NCI-H774 (cell line): ENCODE measurements at places on chromosomes 4 and X.

DNA sequence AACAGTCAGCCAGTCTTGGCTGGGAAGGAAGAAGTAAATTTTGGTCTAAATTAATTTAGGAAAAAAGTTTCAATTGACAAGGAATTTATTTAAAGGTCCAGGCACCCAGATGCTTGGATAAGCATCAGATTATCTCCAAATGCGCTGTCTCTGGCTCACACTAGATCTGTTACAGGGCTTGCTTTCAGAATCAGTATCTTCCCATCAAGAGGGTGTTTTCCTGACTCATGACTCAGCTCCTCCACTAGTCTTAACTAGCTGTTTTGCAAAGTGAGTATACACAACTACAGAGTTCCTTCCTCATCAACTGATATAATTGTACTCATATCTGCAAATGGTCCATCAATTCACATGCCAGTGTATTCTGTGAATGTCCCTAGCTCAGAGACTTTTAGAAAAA, 482.1 kb upstream of the CPEB2 start:
- DNase-seq: no peak

GRCh38 chrX:38277802-38278201, 49.5 kb downstream of the RPGR start:
- DNase-seq: no peak

DNA sequence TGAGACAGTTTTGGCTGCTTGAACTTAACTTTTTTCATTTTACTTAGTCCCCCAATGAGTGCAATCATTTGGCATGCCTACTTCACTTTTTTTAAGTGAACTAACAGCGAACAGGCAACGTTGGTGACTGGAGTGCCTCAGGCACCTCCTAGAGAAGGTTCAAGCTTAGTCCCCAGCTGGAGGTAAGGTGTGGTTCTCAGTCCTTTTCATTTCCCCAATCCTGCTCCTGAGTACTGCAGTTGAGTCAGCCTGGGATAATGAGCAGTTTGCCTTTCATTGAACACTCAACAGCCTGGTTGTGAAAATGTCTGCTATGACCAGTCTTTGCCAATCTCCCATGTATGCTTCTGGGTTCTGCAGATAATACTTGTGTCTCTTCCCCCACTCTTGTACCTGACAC, 109.5 kb downstream of the CDKL5 start:
- DNase-seq: no peak

DNA sequence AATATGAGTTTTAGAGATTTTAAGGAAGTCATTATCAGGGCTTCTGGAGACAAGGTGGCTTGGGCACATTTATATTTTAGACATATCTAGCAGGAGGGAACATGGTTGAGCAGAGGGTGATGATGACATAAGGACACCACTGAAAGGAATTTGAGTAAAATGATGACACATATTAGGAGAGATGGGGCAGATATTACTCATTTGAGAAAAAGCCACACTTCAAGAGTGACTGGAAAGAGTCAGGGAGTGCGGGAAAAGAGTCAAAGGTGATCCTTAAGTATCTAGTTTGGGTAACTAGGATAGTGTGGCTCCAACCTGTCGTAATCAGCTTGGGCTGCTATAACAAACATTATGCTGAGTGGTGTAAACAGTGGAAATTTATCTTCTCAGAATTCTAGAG, 377.7 kb downstream of the PACRGL start:
- no peak for DNase-seq

GRCh38 chr4:147518846-147519767, 38.2 kb downstream of the EDNRA start:
- DNase-seq: peak; percentile 16

- no peak for DNase-seq
These were observed 5.9 kb upstream of the HAND2 start for GRCh38 chr4:173535957-173536356.

DNA sequence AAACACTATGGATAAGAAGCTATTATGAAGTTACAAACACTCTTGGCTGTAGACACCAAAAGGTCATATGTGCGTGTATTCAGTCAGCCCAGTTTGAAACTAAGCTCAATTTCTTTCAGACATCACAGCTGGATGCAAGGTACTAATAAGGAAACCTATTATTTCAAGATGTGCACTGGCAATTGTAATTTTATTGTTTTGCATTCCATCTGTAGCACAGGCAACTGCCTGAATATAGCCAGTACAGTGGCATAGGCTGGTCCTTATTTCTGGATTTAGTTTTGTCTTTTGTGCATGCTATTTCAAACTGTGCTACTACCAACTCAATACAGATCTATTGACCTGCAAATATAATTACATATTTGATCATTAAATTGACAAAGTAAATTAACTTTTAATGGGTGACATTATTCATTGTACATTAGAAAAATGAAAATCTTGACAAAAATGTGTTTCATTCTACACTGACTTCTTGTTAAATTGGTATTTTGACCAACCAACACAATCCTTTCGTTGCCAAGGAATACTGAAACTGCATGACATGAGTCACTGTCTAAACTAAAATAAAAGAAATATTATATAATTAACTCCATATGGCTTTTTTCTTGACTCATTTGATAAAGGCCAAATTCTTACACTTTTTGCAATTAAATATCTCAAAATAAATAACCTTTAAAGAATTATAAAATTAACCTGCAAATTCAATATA, 594.3 kb upstream of the ADGRL3 start:
- DNase-seq: no peak

DNA sequence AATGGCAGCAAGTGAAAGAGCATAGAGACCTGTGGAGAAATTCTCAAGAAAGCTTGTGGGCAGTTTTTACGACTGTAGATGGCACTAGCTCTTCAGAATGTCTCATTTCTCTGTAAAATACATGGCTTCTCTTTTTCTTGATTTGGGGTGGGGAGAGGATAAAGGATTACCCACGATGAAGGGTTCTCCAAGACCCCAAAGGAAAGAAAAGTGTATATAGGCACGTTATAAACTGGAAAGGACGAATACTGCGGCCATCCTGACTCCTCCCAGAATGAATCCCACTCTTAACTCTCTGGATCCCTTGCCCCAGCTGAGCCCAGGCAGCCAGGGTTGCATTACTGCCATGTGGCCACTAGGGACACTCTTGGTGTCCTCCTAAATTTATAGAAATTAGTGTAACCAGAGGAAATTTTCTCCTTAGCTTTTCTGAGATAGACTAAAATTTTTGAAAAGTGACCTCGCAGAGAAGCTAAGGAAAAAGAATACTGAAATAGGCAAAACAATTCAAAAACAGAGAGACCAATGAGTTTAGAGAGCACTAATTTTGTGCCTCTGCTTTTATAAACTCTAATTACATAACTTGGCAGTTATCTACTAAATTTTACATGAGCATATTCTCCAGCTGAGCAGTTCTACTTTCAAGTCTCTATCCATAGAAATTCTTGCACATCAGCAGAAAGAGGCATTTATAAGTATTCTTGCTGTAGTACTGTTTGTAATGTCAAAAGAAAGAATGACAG, 37.8 kb upstream of the PCDH19 start:
- no peak for DNase-seq

DNA sequence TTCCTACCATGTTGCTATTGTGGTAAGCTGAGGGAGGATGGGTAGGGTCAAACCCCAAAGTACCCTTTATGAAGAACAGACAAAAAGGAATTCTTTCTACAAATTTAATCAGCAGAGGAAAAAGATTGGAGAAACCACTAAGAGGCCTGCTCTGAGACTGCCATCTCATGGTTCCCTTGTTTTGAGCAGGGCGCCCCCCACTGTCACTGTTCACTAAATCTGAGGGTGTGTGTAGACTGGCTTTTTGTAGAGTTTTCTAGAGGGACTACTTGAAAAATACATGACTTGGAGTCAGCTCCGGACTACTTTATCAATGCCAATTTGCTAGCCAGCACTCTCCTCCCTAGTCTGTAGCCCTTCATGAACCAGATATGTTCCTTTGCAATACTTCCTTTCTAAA, 324.8 kb downstream of the FRMPD4 start:
- DNase-seq: no peak

GRCh38 chrX:72540318-72540717, 32.3 kb downstream of the HDAC8 start:
- DNase-seq: no peak

DNA sequence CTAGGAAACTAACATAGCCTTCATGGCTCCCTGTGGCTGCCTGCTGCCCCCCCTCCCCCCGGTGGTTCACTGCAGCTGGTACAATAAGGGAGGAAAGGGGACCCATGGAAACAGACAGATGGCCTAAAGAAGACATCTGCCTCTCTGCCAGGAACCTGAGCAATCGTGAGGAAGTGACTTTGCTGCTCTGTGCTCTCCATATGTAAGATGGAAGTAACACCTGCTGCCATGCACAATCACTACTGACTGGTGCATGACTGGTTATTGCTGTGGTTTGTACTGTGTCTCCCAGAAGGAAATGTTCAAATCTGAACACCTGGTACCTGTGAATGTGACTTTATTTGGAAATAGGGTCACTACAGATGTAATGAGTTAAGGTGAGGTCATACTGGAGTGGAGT, 43.6 kb downstream of the CD99L2 start:
- DNase-seq: peak; percentile 25

DNA sequence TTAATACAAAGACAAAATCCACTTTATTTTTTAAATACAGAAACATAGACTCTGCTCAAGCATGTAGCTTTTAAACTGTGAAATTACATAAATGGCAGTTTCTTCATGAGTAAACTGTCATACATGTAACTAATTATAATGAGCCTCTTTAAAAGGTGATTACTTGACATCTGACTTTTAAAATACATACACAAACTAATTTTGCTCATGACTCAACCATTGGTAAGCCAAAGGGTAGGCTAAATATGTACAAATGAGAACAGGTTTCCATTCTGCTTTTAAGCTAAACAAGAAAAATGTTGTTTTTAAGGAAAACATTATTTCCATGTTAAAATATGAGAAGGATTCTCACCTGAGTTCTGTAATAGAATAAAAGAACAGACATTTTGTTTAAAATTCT, 27.9 kb downstream of the CAMK2D start:
- no peak for DNase-seq

GRCh38 chrX:121216641-121217374, 169.4 kb downstream of the GLUD2 start:
- peak; percentile 29 for DNase-seq

DNA sequence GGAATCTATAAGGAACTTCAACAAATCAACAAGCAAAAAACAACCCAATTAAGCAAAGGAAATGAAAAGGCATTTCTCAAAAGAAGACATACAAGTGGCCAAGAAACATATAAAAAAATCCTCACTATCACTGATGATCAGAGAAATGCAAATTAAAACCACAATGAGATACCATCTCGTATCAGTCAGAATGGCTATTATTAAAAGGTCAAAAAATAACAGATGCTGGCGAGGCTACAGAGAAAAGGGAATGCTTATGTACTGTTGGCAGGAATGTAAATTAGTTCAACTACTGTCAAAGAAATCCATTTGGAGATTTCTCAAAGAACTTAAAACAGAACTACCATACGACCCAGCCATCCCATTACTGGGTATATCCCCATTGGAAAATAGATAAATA, 292.4 kb upstream of the FAT1 start:
- no peak for DNase-seq

DNA sequence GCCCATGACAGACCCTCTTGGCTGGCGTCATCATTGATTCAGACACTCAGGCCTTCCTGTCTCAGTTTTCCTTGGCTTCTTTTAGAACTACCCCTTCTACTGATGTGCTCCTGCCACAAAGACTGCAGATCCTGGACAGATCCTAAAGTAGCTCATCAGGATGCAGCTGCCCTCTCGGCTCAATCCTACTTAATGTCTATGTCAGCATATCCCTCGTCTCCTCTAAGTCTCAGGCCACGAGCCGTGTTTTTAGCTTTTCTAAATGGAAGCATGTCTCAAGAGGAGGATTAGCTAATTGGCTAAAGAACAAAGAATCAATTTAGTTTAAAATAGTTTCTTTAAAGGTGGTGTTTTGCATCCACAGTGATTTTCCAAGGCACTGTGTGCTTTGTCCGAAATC, 447.7 kb downstream of the STIM2 start:
- no peak for DNase-seq

DNA sequence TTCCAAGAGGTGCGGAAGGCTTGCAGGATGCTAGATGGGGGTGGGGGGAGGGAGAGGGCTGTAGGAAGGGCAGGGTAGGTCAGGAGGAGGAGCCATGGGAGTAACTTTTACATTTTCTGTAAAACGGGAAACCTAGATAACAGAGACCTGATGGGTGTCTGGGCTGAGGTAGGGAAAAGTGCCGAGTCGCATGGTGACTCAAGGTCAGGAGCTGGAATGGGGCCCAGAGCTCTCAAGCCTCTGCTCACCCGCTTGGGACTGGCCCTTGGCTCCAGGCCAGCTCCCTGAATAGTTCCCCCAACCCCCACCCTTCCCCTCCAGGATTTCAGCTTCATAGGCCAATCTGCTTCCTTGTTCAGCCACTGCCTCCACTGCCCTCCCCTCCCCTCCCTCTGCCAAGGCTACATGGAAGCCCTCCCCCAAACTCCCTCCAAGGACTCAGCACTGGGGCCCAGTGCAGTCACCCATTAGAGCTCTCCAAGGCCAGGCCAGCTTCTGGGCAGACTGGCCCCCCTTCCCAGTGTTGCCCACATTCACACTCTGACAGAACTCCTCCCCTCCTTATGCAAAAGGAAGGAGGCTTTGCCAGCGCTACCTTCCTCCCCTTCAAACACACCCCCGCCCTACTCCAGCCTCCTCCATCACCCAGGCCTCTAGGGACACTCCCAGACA, 43.6 kb downstream of the TSC22D3 start:
- no peak for DNase-seq

GRCh38 chr4:147760695-147761094, 28.8 kb downstream of the ARHGAP10 start:
- DNase-seq: peak; percentile 8

GRCh38 chr4:7150036-7150635, 42.2 kb upstream of the SORCS2 start:
- no peak for DNase-seq

DNA sequence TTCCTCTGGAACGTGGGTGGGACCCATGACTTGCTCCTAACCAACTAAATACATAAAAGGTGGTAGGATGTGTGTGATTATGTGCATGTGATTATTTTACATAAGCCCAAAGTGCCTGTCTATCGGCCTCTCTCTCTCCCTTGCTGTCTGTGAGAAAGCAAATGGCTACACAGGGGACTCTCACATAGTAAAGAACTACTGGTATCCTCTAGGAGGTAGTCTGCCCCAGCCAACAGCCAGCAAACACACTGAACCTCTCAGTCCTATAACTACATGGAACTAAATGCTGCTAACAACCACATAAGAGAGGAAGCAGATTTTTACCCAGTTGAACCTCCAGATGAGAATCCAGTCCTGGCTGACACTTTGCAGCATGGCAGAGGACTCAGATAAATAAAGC, 1249.4 kb downstream of the ADGRL3 start:
- DNase-seq: no peak

GRCh38 chr4:103982454-103982853, 262.7 kb upstream of the TACR3 start:
- no peak for DNase-seq

GRCh38 chr4:83110970-83111750, 3.4 kb downstream of the PLAC8 start:
- no peak for DNase-seq

- DNase-seq: no peak
These were observed 96.5 kb upstream of the DUSP21 start for GRCh38 chrX:44747317-44747716.

- DNase-seq: no peak
These were observed 24.5 kb upstream of the KDM5C start for GRCh38 chrX:53249408-53250042.

- no peak for DNase-seq
These were observed 78.3 kb upstream of the RASGEF1B start for GRCh38 chr4:81549984-81550383.

GRCh38 chr4:163378661-163379060, 35.0 kb downstream of the NPY5R start:
- no peak for DNase-seq

GRCh38 chr4:7850489-7850888, 89.2 kb downstream of the AFAP1 start:
- DNase-seq: no peak

- DNase-seq: no peak
These were observed 57.2 kb downstream of the DIPK2B start for GRCh38 chrX:45143455-45143854.
